Fibroblast of skin of back (primary cell): ENCODE measurements at places on chromosomes 4 and X.
A peak's percentile ranks its signal among the peaks of the same experiment; 100 is the strongest.

GRCh38 chrX:42837101-42837726 lies 59.3 kb upstream of the PPP1R2C start:
- DNase-seq: no peak

DNA sequence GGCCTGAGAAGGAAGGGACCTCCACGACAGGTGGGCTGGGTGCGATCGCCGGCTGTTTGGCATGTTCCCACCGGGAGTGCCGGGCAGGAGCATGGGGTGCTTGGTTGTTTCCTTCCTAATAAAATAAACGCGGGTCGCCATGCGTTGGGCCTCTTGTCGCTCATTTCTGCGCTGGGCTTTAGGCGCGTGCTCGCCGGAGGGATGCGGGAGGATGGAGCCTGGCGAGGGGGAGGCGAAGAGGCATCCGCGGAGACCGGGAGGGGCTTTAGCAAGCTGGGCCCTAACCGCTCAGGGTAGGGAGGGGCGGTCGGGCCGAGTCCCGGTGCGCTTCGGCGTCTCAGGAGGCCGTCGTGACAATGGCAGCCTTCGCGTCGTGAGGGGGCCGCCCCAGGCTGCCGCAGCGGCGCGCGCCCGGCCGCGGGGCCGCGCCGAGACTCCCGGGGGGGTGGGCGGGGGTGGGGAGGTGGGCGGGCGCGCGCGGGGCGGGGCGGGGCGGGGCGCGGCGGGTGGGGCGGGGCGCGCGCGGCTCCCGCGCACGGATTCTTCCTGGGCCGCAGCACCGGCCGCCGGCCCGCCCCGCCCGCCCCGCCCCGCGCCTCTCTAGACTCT lies 476 bp upstream of the GDI1 start:
- DNase-seq: peak; percentile 54

DNA sequence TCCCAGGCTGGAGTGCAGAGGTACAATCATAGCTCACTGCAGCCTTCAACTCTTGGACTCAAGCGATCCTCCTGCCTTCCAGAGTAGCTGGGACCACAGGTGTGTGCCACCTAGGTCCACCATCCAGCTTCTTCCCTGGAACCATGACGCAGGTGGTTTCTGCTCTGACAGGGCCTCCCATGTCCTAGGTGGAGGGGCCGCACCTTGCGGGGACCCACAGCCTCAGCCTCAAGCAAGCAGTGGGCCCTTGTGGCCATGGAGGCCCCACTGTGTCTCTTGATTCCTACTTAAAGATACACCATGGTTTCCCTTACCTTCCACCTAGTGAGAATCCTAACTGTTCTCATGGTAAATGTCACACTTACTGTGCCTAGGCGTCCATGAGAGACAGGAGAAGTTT lies 6.9 kb upstream of the GPR78 start:
- DNase-seq: no peak

- DNase-seq: no peak
Observed at GRCh38 chrX:149221230-149221629, 283.9 kb downstream of the IDS start.

GRCh38 chrX:13452283-13452682 lies 117.1 kb upstream of the EGFL6 start:
- DNase-seq: peak; percentile 16
